ENCODE measurements at places on chromosomes 6 and 20. TPM values are rescaled to one million over a fixed set of nuclear protein-coding genes. Genes with fewer than 3 reads are reported as not detected.

GRCh38 chr6:170224694-170225660 lies 65.9 kb downstream of the DLL1 start:
- H3K4me1 ChIP-seq: peaks cover 12% of the 10 kb centered on the region
- no peak for DNase-seq
- no peak overlapping the region for H3K4me3 ChIP-seq
- peaks cover 11% of the 10 kb centered on the region for H3K27me3 ChIP-seq
- no peak overlapping the region for H3K27ac ChIP-seq

- H3K4me3 ChIP-seq: no peak overlapping the region
- no peak for DNase-seq
- H3K36me3 ChIP-seq: peaks cover 1% of the 10 kb centered on the region
- no peaks in the 10 kb centered on the region for H3K27me3 ChIP-seq
These were observed 14.5 kb downstream of the BTBD9 start for GRCh38 chr6:38625217-38625616.

Gene LRRC73
- total RNA-seq: not detected

Gene RCAN2
- total RNA-seq: 0.91 TPM

Gene TNFRSF6B
- not detected for total RNA-seq
